ENCODE measurements at places on chromosomes 12 and 14. TPM values are rescaled to one million over a fixed set of nuclear protein-coding genes. Genes with fewer than 3 reads are reported as not detected.

The GALNT16 gene
- 0.50 TPM for total RNA-seq

GRCh38 chr12:42284157-42284556, 41.7 kb downstream of the ZCRB1 start:
- DNase-seq, result no peak

GRCh38 chr12:9367828-9368227, 159.6 kb upstream of the PZP start:
- DNase-seq, result no peak

DNA sequence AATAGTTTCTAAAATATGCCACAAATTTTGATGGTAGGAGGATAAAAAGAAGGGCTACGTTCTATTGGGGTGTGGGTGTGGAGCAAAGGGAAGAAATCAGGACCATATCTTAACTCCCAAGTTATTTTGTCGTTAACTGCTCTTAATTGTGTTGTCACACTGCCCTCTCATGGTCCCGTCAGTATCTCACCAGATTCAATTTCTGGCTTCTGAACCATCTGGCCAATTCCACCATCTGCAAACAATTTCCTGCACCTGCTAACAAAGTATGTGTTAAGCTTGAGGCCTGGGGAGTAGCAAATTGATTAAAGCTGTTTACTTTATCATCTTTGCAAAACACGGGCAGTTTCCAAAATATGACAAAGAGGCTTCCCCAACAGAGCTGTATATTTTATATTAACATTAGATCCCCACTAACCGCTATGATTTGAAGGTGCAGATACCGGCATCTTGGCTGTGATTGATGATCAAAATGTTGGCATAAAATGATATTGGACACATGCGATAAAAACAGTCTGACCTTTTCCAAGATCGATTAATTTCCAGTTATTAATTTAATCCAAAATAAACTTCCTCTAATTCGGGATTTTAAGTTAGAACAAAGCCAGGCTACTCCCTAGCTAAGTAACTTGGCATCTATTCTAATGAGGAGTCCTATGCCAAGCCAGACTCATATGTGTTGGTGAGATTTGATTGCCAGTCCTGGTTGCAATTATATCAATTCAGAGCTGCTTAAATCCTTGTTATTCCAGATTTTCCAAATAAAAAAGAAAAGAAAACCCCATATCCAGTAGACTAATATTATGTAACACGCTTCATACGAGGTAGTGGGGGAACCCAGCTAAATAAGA, 6.9 kb upstream of the DNM1L start:
- DNase-seq, result no peak

- no peak for DNase-seq
Observed at GRCh38 chr12:119686776-119687175, 18.8 kb downstream of the PRKAB1 start.

GRCh38 chr12:64796205-64796845, 28.1 kb upstream of the TBC1D30 start:
- DNase-seq, result peak; percentile 30

The LAG3 gene
- total RNA-seq, result 67.7 TPM

The PLA2G1B gene
- not detected for total RNA-seq

The CELA1 gene
- not detected for total RNA-seq

DNA sequence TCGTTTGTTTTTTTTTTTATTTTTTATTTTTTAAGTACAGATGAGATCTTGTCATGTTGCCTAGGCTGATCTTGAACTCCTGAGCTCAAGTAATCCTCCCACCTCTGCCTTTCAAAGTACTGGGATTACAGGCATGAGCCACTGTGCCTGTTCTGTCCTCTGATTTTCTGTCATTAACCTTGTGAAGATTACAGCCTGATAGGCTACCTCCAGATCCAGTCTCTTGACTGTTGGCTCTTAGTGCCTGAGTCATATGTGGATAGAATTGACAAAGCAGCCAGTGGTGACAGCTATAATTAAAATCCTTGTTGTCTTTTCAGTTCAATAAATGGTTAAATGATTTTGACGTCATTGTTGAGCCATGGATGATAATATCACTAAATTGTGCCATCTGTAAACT, 21.3 kb upstream of the REP15 start:
- DNase-seq, result no peak

DNA sequence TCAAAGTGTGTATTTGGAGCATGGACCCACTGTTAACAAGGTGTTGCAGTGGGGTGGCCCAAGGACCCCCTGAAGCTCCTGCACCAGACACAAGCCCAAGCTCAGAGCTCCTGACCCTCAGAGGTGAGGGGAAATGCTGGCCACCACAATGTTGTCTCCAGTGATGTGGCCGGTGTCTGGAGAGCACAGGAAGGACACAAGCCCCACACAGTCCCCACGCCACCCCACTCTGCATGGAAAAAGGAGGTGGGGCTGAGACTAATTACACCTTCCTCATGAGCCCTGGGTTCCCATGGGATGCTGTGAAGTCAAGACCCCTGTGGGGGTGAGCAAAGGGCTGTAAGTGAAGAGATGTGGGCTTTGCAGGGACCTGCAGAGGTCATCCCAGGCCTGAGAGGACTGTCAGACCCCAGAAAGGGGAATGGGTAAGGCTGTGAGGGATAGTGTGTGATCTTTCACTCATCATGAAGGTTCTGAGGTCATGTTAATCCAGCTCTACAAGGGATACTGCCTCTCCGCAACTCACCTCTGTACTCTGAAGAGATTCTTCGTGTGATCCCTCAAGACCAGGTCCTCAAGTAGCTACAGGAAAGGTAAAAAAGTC, 136.3 kb upstream of the DHRS4 start:
- no peak for DNase-seq

DNA sequence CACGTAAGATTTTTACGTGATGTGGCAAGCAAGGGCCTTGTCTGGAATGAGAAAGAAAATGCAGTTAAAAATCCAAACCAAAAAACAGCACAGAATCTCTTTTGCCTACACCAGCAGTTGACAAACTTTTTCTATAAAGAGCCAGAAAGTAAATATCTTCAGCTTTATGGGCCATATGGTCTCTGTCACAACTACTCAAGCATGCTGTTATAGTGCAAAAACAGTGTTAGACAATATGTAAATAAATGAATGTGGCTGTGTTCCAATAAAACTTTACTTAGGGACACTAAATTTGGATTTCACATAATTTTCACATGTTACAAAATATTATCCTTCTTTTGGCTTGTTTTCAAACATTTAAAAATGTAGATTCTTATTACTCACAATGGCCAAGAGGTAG, 6.2 kb upstream of the ELK3 start:
- DNase-seq, result no peak

The CD163 gene
- not detected for total RNA-seq

- DNase-seq, result no peak
Observed at GRCh38 chr14:101405171-101405883, 156.0 kb upstream of the DIO3 start.

- no peak for DNase-seq
Observed at GRCh38 chr12:95257541-95257940, 39.9 kb downstream of the VEZT start.

The IL23A gene
- total RNA-seq, result 20.9 TPM

The SMCO3 gene
- total RNA-seq, result not detected

The TNFAIP2 gene
- total RNA-seq, result 0.85 TPM

The RNASE12 gene
- not detected for total RNA-seq

The CLEC4C gene
- not detected for total RNA-seq

- no peak for DNase-seq
Observed at GRCh38 chr12:26317942-26318575, 122.7 kb downstream of the SSPN start.

DNA sequence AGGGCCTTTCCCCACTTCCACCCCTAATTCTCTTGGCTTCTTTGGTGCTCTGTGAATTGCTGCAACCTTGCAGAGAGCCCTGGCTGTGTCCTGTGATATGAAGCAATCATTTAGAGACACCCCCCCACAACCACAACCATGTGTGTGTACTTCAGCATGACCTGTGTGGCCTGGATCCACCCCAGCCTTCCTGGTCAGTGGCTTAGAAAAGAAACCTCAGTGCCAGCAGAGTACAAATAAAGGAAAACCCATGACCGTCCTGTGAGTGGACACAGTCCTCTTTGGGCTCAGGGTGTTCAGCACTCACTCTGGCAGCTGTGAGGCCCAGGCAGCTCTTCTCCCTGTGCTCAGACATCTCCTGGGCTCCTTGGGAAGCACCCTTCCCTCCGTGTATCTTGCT, 206.6 kb upstream of the DIO3 start:
- DNase-seq, result no peak

DNA sequence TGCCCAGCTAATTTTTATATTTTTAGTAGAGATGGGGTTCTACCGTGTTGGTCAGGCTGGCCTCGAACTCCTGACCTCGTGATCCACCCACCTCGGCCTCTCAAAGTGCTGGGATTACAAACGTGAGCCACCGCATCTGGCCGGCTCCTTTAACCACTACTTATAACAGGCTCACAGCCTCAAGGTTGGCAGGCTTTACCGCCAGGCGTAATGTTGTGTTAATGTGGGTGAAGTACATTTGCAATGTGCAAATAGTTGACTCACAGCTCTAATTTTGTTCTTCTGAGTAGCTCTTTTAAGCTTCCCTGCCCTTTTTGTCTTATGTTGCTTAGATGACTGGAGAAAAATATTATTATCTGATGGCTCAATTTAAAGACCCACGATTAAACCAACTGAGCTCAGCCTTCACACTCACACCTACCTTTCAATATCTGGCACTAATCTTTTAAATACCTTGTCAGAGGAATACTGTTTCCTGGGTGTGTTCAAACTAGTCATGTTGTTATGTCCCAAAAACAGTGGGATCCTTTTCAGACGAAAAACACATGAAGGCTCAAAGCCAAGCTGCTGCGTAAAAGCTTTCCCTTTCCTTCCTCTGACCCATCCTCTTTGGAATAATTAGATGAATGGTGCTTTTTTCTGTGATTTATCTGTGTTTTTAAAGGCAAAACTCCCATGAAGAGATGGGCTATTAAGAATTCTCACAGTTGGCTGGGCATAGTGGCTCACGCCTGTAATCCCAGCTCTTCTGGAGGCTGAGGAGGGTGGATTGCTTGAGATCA, 57.2 kb upstream of the USP44 start:
- DNase-seq, result no peak

The GALNT8 gene
- total RNA-seq, result not detected

- DNase-seq, result no peak
Observed at GRCh38 chr12:91859347-91859746, 286.3 kb downstream of the BTG1 start.

The VRTN gene
- not detected for total RNA-seq

DNA sequence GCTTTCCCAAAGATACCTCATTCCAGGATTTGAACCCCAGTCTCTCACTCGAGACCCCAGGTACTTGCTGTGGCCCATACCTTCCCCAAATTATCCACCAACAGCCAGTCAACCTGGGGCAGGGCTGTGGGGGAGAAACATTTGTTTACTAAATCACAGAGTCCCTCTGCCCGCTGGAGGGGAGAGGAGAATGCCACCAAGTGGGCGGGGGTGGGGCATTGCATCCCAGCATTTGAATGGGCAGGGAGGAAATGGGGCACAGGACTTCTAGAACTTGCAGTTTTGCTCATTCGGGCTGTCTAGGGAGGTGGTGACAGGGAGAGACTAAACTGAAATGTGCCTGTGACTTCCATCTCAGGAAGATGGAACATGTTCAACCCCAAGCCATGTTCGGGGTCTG, 10.9 kb upstream of the SERPINA9 start:
- DNase-seq, result no peak

The CCDC60 gene
- not detected for total RNA-seq

DNA sequence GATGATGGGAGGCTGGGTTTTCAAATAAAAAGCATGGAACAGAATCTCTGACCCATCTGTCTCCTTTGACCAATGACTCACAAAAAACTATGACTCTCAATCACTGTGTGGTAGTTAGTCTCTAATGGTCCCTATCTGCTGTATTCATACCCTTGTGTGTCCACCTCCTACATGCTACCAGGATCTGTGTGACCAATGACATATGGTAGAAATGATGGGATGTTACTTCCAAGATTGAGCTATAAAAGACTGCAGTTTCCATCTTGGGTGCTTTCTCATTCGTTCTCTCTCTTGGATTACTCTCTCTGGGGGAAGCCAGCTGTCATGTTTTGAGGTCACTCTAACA, 144.7 kb upstream of the BTG1 start:
- no peak for DNase-seq

The MYBPC1 gene
- total RNA-seq, result not detected

The KRT80 gene
- total RNA-seq, result not detected

DNA sequence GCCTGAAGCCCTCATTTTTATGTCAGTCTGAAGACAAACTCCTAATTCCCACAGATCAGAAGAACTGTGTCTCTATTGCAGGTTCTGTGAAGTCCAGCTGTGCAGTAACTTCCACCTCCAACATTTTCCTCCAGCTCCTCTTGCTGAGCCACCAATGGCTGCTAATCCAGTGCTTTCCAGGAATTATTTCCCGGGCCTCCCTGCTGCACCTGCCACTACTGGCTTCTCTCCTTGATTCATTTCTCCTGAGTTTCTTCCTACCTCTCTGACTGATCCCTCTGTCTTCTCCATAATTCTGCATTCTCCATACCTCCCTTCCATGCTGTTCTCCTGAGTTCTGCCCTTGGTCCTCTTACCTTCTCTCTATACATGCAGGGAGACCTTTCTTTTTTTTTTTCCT, 21.2 kb downstream of the CALCOCO1 start:
- DNase-seq, result no peak

DNA sequence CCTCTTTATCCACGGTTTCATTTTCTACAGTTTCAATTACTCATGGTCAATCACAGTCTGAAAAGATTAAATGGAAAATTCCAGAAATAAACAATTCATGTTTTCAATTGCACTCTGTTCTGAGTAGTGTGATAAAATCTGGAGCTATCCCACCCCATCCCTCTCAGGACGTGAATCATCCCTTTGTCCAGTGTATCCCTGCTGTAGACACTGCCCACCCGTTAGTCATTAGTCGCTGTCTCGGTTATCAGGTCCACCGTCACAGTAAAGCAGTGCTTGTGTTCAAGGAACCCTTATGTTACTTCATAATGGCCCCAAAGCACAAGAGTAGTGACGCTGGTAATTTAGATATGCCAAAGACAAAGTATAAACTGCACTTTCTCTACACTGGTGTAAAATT, 141.0 kb upstream of the LMNTD1 start:
- no peak for DNase-seq

The LRRC10 gene
- total RNA-seq, result not detected

GRCh38 chr12:132046561-132046960, 96.8 kb downstream of the EP400 start:
- DNase-seq, result no peak

DNA sequence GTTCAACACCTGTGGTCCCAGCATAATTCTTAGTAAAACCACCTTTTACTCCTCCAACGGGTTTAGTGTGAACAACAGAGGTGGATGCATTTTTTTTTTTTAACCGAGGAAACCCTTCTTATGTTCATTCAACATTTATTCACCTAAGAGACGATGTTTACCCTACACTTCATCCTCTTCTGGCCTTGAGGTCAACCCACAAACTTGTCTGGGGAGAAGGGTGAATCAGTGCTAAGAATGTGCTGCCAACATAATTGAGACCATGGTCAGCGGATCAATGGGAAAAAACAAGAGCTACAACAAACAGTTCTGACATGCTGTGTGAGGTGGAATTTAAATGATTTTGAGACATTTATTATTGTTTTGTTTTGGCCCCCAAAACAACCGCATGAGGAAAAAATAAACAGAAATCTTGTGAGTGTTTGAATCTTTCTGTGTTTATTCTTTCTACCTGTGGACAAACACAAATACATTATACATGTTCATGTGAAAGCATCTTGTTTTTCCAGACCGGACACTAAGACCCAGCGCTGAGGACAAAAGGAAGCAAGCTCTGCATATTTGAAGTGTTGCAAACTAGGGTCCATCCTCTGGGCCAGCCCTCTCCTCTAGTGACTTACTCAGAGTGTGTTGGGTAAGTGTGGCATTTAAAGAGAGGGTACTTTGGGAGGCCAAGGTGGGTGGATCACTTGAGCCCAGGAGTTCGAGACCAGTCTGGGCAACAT, 5.1 kb upstream of the USP30 start:
- DNase-seq, result no peak
